ENCODE measurements at places on chromosomes 16 and 17.

GRCh38 chr17:34484193-34484733 is 95.1 kb upstream of the TMEM132E start:
- no peak for DNase-seq

DNA sequence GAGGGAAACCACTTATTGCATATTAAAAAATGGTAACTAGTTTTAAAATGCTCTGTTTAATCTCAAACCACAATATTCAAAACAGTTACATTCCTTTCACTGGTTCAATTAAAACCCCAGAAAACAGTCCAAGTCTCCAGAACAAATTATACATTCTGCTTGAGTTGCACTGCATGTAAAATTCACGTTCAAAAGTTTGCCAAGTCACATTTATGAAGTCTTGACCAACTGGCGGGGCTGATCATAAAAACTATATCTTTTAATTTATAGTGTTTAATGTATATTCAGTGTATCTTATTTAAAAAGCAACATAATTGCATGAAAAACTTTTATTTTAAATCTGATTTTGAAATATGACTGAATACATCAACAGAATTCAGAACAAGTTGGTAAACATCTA is 25.0 kb downstream of the CPPED1 start:
- DNase-seq: no peak

- peak; percentile 86 for DNase-seq
Observed at GRCh38 chr17:78979780-78980623, at the start of gene LGALS3BP. Gene LGALS3BP, minus strand, starts transcription at chr17:78979923. Its CDS starts 2,732 bp downstream, at chr17:78977191.

DNA sequence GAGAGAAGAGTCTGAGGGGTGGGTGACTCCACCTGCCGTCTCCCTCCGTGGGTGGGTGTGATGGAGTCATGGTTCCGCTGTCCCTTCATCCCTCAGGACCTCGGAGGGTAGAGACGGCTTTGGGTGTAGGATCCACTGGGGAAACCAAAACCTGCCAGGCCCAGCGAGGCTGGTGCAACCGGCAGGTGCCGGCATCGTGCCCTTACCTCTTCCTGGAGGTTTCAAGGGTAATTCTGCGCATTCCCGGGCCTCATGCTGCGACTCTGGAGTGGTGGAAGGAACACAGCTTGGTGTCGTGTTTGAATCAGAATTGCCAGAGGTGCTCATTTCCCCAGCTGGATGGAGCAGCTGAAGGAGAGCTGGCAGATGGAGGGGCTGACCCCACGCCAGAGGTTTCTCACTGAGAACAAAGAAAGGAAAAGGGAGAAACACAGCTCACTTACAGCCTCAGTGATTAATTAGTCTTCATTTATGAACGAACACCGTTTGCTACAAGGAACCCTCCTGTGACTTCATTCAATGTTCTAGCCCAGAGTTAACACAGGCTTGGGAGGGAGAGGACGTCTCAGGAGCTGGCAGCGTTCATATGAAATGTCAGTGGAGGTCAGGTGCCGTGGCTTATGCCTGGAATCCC is 16.3 kb upstream of the ATP2A3 start:
- DNase-seq: no peak

DNA sequence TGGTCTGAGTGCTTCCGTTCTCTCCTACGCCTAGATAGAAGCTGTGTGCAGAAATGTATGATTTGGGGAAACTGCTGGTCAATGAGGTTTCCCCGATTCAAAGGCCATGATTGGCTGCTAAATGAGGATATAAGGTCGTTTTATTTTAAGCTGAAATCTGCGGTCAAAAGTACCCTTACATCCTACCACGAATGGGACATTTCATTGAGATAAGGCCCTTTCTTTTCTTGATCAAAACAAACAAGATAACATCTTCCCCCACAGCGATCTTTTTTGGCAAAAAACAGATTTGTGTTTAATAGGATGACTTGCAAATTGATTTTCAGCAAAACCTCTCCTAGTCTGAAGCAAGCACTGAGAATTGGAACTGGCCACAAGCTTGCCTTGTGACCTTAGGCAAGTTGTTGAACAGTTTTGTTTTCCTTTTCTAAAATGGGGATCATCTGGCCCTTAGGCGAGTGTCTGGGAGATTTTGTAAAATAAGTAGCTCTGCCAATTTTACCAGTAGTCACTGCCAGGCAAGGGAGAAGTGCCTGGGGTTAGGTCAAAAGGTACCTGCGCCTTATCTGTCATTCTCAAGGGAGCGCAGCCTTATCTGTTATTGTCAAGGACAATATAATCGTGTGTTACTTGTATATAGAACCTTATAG is 635 bp downstream of the SCPEP1 start:
- DNase-seq: peak; percentile 17

DNA sequence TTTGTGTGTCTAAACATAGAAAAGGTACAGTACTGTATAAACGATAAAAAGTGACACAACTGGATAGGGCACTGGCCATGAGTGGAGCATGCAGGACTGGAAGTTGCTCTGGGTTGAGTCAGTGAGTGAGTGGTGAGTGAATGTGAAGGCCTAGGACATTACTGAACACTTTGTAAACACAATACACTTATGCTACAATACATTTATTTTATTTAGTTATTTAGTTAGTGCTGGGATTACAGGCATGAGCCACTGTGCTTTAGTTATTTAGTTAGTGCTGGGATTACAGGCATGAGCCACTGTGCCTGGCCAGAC is 4.6 kb downstream of the CFAP20 start:
- no peak for DNase-seq

DNA sequence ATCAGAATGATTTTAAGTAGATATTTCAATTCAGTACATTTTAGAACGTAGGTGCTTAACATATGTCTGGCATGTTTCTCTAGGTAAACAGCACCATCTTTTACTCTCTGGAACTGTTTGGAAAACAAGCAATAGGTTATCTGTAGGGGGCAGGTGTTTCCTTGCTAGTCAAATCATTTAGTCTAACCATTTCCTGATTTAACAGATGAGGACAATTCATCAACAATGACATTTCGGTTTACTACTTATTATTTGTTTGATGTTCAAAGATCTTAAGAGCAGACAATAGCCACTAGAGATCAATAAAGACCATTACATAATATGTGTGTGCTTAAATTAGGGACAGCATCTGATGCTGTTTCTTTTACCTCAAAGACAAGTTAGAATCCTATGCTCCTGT is 173.1 kb downstream of the CEP112 start:
- no peak for DNase-seq

GRCh38 chr16:716200-716568 is 1.3 kb downstream of the METRN start:
- peak; percentile 95 for DNase-seq

- DNase-seq: no peak
Observed at GRCh38 chr16:67653789-67654402, 6.2 kb downstream of the ACD start.

GRCh38 chr17:57279432-57279831 is 23.1 kb downstream of the MSI2 start:
- no peak for DNase-seq

DNA sequence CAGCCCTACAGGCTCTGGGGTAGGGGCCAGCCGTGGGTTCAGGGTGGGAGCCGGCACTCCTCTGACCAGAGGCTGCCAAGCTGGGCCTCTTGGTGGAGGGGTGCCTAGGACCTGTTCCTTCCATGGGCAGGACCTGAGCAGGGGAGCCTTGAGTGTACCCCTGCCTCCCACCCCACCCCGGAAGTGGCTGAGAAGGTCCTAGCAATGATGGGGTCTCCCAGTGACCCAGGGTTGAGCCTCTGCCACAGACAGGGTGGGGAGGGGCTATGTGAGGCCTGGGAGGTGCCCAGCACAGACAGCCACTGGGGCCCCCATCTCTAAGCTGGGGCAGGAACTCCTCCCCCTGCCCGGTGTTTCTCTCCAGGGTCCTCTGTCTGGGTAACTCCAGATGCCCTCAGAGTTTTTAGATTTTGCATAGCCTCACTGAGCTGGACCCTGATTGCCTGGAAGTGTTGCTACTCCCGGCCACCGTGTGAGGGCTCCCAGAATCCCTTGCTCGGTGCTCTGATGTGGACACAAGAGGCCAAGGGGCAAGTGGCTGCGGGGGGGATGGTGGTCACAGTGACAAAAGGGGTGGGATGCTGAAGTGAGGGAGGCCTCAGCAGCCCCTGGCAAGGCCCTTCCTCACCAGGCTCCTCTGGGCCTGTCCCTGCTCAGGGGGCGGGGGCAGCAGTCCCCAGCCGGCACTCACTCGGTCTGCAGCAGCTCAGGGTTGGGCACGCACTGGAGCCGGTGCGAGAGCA is 6.4 kb upstream of the MTSS2 start:
- no peak for DNase-seq

GRCh38 chr16:70703041-70703834 is 17.4 kb upstream of the MTSS2 start:
- DNase-seq: no peak

GRCh38 chr17:4045487-4045886 is 81.2 kb upstream of the ATP2A3 start:
- no peak for DNase-seq

DNA sequence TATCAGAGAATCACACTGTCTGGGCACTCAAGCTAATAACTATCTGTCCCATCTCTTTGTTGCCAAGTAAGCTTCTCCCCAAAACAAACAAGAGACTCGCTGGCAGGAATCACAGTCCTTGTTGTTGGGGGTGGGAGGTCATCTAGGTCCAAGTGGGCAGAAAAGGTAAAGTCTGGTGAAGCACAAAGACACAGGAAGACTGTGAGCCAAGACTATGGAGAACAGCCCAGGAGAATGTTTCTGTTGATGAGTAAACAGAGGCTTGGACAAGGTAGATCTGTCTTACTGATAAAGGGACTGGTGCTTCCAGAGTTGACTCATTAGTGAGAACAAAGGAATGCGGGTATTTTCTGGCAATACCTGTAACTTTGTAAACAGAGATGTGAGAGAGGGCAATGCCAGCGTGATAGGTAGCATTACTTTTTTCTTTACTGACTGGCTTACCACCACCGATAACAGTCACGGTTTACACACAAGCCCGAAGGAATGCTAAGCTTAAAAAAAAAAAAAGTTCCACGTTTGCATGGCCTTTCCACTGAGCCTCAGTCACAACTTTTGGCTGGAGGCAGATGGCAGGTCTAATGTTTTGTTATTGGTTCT is 11.5 kb upstream of the MMD start:
- DNase-seq: no peak

GRCh38 chr17:77151186-77151585 is 10.4 kb downstream of the SEC14L1 start:
- no peak for DNase-seq

DNA sequence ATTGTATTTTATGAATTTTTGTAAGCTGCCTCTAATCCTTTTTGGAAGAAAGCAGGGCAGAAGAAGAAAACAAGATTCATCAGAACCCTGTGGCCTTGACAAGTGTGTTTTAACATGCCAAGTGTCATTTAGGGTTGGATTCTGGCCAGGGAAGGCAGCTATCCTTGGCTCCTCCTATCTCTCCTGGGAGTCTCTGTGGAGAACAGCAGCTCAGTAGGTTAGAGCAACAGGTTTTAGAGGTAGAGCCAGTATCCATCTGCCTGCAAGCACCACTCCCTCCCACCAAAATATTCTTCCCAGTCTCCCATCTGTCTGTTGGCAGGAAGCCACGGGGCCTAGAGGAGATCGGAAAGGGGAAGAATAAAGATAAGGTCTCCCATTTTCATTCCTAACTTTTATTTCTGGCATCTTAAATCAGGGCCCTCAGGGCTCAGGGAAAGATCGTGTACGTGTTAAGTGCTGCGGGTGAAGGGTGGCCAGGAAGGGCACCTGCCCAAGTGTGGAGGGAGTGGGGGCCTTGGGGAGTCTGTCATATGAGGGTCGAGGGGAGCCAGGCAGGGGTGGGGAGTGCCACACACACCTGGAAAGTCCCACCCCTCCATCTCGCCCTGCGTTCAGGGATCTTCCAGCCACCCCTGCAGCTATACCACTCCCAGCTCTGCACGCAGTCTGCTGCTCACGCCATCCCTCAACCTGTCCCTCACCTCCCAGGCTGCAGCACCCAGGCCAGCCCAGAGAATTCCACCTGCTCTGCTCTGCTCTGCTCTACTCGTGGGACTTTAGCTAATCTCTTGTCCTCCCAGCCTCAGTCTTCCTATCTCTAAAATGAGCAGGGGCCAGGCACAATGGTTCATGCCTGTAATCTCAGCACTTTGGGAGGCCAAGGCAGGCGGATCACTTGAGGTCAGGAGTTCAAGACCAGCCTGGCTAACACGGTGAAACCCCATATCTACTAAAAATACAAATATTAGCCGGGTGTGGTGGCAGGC is 17.1 kb upstream of the CPSF4L start:
- DNase-seq: no peak

All from putamen (tissue), 1 donor.